ENCODE measurements at places on chromosomes 6 and 20.

GRCh38 chr6:73079611-73079955 is 145.7 kb downstream of the KHDC1L start:
- no peak for DNase-seq

DNA sequence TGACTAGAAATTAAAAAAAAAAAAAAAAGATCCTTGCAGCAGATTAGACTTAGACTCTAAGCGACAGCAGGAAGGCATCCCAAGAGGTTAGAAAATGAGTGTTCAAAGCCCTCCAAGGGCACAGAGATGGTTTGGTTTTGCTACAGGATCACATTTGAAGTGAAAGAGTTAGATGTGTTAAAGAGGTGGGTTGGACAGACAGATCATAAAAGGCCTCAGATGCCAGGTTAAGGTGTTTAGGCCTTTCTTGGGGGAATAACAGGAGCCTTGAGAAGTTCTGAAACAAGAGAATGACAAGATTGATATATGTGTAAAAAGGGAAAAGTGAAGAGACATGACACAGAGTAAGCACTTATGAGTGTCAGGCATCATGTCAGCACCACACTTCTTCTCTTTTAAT is 107.5 kb downstream of the FYN start:
- DNase-seq, result no peak

GRCh38 chr6:18469536-18469935 is 82.4 kb downstream of the RNF144B start:
- no peak for DNase-seq

DNA sequence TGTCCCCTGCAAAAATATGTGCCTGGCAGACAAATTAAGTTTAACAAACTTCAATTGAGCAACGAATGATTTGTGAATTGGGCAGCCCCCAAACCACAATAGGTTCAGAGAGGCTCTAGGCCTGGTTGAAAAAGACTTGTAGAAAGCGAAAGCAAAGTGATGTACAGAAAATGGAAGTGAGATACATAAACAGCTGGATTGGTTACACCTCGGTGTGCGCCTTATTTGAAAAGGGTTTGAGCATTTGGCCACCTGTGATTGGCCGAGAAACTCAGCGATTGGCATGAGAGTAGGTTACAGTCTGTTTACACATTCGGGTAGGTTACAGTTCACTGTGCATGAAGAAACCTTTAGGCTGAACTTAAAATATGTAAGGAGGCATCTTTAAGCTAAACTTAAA is 136.9 kb downstream of the CD83 start:
- no peak for DNase-seq

DNA sequence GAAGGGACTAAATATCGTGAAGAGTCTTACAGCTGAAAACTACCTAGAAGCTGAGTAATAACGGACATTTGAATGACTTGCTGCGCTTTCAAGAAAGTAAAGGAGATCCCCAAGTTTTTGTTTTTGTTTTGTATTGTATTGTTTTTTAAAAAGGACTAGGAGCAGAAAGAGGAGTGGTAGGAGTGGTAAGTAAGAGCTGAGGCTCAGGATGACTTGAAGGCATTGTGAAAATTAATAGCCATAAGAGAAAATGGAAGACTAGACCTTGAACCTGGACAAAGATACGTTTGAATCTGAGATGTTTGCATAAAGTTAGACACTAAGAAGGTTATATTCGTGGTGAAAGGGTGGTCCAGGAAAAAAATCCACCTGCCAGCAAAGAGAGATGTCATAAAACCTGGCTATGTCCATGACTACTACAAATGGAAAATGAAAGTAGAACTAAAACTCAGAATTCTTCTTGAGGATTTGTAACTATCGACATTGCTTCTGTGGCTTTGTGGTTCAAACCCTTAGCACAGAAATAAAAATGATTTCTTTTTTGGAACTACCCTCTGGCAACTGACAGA is 824.8 kb upstream of the FLRT3 start:
- no peak for DNase-seq

GRCh38 chr20:31722257-31723068 is at the start of gene BCL2L1:
Gene BCL2L1, minus strand, starts transcription at chr20:31722868. Its CDS starts 650 bp downstream, at chr20:31722218.
- DNase-seq, result peak; percentile 63

- peak; percentile 77 for DNase-seq
Measured at GRCh38 chr6:109019911-109020310, 74.7 kb downstream of the SESN1 start.

DNA sequence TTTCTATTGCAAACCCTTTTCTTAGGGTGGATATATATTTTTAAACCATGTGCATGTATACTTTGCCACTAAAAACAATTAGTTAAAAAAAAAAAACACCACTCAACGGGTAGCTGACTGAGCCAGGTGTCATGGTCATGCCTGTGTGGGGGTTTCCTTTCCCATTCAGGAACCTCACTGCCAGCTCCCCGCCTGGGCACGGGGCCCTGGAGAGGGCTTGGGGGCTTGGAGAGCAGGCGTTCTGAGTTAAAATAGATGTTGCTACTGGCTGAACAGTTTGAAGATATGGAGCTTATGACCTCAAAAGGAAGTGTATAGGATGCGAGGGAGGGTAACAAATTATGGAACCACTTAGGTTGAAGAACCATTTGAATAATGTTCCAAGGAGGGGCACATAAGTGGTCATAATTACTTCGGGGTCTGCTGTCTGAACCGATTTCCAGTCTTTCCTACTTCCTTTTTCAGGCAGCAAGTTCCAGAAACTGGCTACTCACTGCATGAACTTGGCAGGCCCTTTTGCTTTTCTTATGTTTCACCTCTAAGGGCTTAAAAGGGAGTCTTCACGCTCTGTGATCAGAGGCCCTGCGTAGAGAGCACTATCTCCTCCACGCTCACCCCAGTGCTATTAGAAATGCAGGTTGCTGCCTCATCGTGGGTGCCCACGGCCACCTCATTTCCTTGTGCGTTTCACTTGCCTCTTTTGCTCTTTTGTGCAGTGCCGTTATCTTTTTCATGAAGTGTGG is 9.9 kb downstream of the STX16 start:
- DNase-seq, result peak; percentile 54

- no peak for DNase-seq
Measured at GRCh38 chr20:21147593-21147992, 21.7 kb downstream of the KIZ start.

DNA sequence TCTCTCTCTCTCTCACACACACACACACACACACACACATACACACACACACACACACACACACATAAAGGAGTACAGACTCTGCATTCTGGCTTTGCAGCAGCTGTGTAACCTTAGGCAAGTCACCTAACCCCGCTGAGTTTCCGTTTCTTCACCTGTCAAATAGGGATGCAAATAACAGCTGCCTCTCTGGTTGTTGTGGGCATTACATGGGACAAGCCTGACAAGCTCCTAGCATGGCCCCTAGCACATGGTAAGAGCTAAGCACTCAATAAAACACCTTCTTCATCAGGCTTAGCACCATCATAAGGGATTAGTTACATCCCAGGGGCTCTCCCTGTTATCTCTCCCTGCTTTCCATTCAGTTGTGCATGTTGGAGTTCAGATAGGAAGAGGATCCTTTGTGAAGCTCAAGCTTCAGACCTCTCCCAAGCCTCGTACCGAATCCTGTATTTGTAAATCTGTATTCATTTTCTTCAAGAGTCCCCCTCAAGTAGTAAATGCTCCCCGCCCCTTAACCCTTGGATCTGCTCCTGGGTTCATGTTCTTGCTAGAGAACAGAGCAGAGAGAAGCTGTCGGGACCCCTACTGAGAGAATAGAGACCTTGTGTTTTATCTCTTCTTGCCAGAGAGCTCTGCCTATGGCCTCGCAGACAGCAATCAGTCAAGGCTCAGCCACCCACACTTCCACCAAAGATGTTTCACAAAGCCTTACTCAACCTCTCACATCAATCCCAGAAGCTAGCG is 2.2 kb downstream of the SLC13A3 start:
- no peak for DNase-seq

DNA sequence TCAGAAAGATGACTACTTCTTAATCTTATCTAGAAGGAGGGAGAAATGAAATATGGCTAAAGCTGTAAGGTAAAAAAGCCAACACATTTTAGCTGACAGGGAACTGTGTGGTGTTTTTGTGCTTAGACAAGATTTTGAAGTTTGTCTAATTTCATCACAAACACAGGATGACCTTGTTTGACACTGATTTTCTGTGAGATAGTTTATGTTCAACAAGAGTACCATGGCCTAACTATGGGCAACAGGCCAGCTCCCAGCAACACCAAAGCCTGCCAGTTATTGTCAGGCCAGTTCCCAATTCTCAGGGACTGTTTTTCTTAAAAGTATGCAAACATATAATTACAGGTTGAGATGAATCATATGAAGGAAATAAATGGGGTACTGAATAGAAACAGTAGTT is 5.5 kb upstream of the ABCF1 start:
- no peak for DNase-seq

DNA sequence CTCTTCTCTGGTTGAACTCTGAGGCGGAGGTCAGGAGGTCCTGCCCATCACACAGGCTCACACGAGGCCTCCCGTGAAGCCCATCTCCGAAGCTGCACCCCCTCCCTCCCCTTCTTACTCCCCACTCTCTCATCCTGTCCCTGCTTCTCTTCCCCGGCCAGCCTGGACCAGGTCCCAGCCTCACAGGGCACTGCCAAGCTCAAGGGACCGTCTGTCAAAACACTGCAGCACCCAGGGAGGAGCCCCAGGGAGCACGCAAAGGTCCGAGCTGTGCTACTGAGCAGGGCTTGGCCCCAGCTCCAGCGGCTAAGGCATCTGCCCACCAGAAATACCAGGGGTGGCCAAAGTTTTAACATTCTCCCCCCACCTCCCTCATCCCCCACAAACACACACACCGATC is 70.0 kb downstream of the PSMG4 start:
- DNase-seq, result no peak

- no peak for DNase-seq
Measured at GRCh38 chr6:160170018-160170680, 48.5 kb downstream of the SLC22A1 start.

- no peak for DNase-seq
Measured at GRCh38 chr6:5050009-5050408, 35.1 kb upstream of the PPP1R3G start.

GRCh38 chr6:163761481-163761880 is 347.0 kb downstream of the QKI start:
- DNase-seq, result no peak

GRCh38 chr6:20058121-20058905 is 154.0 kb downstream of the MBOAT1 start:
- DNase-seq, result no peak

DNA sequence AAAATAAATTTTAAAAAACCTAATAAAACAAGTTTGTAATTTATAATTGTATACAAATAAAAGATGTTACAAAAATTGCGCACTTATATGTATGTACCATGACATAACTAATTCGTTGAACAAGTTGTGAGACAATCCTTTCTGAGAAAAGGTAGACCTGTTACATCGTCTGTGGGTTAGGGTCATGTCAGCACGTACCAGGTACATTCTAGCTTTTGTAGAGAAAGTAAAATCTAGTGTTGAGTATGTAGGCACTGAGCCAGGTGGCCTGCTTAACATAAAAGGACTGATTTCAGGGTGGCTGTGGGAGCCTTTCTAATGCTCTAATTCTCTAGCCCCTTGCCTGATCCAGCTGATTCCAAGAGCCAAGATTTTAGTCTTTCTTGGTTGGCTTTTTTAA is 10.4 kb downstream of the RPL7L1 start:
- DNase-seq, result no peak

- no peak for DNase-seq
Measured at GRCh38 chr6:170445487-170445886, 107.6 kb downstream of the PSMB1 start.

DNA sequence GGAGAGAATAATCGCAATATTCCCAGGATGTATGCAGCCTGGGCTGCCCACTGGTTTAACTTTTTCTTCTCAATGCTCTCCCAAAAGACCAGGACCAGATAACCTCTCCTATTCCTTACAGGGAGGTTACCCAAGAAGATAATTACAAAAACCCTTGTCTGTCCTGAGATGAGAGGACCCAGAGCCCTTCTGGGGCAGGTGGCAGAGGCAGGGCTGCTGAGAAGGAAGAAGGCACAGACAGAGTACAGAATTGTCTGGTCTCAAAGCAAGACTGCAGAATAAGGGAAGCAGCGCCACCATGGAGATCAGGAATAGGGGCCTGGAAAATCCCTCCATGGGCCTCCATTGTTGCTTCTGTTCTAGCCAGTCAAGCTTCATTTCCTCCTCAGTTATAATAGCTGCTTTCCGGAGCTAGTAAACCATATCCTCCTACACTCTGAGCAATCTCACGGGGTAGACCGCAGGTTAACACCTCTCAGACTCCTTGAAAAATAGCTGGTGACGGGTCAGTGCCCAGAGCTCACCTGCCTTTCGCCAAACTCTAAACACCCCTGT is 463 bp upstream of the HLA-DMB start:
- peak; percentile 72 for DNase-seq

- DNase-seq, result peak; percentile 17
Measured at GRCh38 chr6:45658958-45659357, 281.2 kb upstream of the SUPT3H start.

DNA sequence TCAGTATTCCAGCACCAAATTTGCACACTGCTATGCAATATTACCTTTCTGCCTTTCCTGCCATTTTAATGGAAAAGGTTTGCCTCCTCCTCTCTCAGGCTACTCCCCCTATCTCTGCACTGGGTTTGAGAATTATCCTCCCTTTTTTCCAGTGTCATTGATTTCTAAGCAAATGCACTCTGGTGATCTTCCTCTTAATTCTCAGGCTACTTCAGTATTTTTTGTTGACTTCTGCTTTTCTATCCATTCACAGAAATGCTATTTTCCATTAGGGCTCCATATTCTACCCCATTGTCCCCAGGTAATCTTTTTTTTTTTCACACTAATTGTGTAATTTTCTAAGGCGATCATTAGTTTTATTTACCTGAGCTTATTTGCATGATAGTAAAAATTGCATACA is 144.0 kb downstream of the GJA1 start:
- DNase-seq, result no peak

DNA sequence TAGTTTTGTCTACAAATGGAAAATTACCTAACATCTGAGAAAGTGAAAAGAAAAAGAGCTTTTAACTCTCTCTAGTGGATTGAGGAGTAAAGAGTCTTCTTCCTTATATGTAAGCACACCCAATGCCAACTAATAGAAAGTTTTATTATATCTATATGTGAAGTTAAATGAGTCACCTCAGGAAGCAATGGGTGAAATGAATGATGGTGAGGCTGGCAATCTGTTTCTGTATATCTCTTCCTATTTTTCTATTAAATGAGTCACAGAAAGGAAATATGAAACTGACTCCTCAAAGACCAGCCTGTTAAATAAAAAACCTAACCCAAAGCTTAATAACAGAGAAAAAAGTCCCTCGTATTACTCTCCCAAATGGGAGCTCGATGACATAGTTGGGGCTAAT is 71.3 kb downstream of the OTOR start:
- no peak for DNase-seq

DNA sequence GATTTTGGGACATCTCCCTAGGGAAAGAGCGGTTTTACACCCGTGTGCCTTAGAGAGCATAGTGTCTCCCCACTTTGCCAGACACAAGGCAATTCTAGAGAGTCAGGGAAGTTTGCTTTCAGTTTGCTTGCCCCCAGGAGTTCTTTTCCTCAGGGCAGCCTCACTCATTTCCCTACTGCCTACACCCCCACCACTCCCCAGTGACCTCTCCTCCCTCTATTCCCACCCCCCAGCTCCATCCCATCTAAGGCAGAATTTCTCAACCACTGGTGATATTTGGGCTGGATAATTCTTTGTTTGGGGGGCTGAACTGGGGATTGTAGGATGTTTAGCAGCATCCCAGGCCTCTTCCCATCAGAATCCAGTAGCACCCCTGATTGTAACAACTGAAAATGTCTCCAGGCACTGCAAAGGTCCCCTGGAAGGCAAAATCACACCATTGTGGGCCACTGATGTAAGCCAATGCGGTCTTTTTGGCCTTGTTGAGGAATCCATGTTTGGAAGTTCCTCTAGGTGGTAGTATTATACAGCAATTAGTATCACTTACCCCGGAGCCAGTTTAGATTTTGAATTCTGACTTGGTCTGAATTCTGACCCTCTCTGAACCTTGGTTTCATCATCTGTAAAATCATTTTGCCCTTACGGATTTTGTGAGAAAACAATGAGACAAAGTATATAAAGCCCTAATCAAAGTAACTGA is 1.3 kb downstream of the EPPIN start:
- no peak for DNase-seq

All from CD4-positive, alpha-beta T cell treated with Interleukin-4 for 4 hours (primary cell).